ENCODE measurements at places on chromosomes 6 and 20. TPM values are rescaled to one million over a fixed set of nuclear protein-coding genes. Genes with fewer than 3 reads are reported as not detected.

The ZNF391 gene
- 0.89 TPM for total RNA-seq

The ETV7 gene
- total RNA-seq: 0.38 TPM

DNA sequence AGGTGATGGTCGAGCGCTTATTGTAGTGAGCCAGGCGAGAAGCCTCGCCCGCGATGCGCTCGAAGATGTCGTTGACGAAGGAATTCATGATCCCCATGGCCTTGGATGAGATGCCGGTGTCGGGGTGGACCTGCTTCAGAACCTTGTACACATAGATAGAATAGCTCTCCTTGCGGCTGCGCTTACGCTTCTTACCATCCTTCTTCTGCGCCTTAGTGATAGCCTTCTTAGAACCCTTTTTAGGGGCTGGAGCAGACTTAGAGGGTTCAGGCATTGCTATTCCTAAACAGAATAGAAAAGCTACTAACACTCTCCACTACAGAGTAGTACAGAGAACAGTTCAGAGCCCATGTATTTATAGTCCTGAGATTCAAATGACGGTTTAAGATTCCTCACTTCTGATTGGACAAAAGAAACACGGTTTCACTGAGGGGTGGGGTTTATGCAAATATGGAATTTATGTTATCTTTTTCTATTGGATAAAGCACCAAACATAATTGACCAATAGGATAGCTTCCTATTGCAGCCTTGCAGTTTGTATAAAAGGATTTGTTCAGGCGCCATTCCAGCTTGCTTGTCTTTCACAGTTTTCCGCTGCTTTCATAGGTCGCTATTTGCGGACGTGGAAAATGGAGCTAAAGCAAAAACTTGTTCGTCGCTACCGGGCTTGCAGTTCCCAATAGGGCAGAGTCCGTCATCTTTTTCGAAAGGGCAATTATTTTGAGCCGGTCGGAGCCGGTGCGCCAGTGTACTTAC lies 43.7 kb upstream of the HFE start:
- peak; percentile 69 for DNase-seq

DNA sequence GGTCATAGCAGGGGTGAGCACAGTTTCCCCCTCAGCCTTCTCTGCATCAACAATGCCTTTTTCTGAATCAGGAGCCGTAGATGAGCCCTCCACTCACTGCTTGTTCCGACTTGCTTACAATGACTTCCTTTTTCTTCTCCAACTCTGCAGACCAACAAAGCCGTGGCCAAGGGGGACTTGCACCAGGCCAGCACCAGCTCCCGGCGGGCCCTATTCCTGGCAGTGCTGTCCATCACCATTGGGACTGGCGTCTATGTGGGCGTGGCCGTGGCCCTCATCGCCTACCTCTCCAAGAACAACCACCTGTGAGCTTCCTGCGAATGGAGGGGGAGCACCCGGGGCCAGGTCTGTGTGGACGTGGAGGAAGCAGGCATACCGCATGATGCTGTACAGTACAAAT lies 195.8 kb downstream of the SYNDIG1 start:
- no peak for DNase-seq

DNA sequence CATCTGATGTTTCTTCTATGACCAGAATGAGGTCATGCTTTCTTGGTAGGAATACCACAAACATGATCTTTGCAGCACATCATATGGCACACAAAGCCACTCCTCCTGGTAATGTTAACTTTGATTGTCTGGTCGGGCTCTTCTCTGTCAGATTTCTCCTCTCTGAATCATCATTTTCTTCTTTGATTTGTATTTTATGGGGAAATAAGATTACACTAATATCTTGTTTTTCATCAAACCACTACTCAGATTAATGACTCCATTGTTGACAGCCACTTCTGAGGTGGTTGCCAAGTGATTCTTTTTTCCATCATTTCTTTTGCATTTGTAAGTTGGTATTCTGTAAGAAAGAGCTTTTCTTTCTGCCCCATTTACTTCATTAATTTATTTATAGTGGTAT lies 29.5 kb downstream of the TRMT11 start:
- no peak for DNase-seq

GRCh38 chr6:81772741-81773140 lies 20.3 kb upstream of the TENT5A start:
- DNase-seq: no peak

DNA sequence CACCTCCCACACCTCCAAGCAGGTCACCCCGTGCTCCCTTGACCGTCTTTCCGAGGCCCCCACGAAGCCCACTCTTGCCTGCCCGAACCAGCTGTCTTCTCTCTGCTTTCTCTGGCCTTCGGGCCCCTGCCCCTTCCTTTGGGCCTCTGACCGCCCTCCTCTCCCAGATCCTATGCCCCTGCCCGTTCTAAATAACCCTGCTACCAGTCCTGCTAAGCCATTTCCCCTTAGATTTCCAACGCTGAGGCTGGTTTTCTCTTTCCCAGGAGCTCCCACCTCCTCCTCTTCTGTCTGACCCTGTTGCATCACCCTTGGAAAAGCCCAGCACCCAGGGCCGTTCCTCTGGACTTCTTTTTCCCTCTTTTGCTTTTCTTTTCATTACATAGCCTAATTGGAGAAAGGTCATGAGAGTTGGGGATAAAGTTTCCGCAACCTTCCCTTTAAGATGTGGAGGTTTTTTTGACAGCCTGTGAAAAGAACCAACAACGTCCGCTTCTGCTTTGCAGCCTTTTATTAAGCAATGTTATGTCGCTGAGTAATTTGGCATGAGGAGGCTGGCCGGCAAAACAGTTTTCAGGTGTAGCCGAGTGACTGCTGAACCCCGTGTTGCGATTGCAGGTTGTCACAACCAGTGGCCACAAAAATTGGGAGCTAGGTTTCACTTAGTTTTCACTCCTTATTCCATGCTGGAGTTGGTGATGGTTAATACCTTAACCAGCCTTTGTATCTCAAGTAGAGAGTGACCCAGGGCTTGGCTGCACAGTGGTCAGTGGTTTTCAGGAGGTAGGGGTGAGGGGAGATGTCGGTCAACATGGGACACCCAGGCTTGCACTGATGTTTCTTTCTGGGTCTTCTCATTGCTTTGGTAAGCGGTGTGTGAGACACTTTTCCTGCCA lies 970 bp downstream of the BLTP3A start:
- no peak for DNase-seq

The OPRL1 gene
- 0.49 TPM for total RNA-seq

DNA sequence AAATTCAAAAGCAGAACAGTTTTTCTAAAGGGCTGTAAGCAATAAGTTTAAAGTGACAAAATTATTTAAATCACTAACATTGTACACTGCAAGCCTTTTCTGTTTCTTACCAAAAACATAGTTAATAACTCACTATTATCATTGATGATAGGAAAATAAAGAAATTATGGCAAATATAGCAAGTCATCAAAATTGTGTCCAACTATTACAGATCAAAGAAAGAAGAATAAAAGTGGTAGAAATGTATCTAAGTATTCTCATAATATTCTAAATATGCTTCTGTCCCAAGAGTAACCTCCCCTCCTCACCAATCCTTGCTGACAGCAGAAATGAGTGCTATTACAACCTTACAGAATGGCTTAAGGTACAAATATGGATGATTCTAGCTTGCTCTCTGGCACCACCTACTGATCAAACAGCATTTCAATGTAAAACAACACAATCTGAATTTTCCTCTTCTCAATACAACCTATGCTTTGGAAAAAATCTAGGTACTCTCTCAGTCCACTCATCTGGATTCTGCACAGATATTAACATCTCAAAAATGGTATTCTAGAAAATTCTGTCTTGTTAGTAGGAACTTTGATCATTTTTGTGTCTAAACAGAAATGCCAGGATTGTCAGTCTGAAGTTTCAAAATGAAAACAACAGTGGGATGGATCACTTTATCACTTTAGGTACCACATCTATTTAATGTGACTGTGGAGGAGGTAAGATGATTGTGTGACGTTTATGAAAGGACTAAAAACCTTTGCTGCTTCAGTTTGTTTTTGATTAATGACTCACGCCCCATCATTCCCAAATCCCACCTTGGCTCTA lies 40.9 kb downstream of the ZFP64 start:
- DNase-seq: no peak

DNA sequence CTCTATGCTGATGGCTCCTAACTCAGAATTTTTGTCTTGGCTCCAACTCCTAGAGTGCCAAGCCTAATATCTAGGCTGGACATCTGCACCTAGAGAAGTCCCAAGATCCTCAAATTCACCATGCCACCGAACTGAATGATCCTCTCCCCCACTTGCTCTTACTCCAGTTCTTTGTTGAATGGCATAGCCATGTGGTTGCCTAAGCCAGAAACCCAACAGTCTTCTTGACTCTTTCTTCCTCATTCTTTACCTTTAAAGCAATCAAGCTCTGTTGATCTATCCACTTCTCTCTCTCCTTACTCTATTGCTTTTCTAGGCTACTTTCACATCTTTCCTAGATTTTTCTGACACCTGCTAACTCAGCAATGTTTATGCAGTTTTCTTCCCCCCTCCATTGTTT lies 126.5 kb upstream of the FOXO3 start:
- DNase-seq: no peak

The GJA10 gene
- total RNA-seq: not detected

The SLC22A16 gene
- 0.32 TPM for total RNA-seq

All from Right ventricle myocardium inferior (tissue), 1 donor.